ENCODE measurements at places on chromosomes 5 and 9. TPM values are rescaled to one million over a fixed set of nuclear protein-coding genes. Genes with fewer than 3 reads are reported as not detected.

Gene IPPK
- total RNA-seq: 11.7 TPM

Gene GLRA1
- not detected for total RNA-seq

Gene KIF12
- not detected for total RNA-seq

Gene GABRA6
- total RNA-seq: not detected

Gene CFAP90
- total RNA-seq: not detected

Gene CNTNAP3
- 31.8 TPM for total RNA-seq

DNA sequence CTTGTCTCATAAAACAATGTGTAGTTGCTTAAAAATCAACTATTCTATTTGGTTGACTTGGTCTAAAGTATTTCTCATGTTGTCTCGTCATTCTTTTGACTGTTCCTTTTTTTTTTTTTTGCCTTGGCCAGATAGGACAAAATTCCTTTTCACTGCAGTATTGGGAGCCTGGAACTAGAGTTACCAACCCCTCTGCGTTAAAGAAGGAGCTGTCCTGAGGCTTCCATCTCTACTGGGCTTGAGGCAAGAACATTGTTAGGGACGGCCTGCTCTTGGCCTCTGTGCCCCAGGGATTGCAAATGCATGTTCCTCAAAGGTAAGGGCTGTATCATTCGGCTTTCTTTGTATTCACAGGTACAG is 1.4 kb upstream of the NPR2 start:
- DNase-seq: no peak

DNA sequence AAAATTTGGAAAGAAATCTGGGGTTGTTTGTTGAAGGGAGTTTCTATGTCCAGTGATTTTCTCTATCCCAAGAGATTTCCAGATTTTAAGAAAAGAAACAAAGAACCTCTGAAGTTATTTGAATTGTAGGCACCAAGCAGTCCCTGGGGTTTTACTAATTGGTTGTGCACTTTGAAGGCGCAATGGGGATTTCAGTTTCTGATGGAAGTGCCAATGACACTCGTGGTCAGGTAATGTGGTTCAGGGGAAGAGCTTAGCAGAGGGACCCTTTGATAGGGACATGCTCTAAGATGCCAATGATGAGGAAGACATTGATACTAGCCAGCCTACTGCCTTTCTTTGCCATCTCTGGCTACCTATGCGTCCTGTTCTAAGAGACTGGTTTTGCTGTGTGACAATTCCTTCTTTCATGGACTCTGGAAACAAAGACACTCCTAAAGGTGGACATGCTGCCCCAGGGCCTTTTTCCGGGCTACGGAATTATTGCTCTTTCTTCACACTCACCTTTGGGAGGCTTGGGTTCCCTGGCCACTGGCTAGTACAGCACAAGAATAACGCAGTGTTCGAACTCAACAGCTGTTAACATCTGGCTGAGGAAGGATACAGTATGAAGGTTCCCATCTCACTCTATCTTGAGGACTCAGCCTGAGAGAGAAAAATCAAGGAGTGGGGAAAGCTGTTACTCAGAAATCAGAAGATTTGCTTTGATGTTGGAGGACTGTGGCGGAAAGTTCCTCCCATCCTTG is 6.9 kb upstream of the TRAF1 start:
- DNase-seq: no peak

GRCh38 chr5:99187611-99188010 is 258.8 kb upstream of the CHD1 start:
- no peak for DNase-seq

- DNase-seq: no peak
These were observed 56.6 kb downstream of the SLC36A1 start for GRCh38 chr5:151504006-151504405.

DNA sequence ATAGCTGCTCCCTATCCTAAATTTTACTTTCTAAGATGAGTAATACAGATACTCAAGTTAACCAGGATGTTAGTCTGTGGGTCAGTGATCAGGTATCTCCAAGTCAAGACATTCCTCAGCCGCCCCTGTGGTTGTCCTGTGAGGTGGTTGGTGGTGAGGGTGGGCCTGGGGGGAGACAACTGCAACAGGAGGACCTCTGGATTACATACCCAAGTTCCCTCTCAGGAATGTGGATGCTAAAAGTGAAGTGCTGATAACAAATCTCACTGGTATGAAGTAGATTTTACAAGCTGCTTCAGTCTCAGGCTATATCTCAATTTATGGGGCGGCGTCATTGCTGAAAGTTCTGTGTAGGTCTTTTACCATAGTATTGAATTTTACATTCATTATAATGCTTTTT is 38.3 kb downstream of the SLC1A3 start:
- DNase-seq: no peak

GRCh38 chr5:127960270-127960691 is 123.3 kb upstream of the SLC12A2 start:
- DNase-seq: no peak

DNA sequence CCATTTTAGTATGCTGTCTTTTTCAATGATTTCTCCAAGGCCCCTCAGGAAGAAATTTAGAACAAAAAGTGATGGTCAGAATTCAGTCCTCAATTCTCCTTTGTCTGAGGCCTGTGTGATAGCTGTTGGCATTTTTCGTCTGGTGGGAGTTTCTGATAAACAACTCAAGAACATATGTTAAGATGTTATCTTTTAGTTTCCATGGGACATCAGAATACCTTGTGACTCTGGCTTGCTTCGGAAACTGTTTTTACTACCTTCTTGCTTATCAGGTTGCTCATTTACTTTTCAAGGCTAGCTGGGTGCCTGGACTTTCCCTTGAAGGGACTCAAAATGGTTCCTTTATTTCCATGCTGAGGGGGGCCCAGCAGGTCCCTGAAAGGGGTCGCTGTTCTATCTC is 97.2 kb downstream of the INVS start:
- DNase-seq: no peak

DNA sequence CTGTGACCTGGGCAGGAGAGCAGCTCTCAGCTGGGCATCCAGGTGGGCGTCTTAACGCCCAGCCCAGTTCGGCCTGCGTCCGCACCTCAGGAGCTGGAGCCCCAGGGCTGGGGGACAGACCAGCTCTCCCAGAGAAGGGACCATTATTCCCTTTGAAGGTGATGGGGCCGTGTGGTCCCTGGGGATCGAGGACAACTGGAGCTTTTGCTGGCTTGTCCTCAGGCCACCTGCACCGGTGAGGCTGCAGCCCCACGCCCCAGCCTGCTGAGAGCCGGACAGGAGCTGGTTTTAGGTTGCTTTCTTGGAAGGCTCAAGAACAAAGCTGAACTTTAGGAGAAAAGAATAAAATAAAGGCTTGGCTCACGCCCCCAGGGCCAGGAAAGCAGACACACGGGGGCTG is 40.9 kb downstream of the NACC2 start:
- no peak for DNase-seq

DNA sequence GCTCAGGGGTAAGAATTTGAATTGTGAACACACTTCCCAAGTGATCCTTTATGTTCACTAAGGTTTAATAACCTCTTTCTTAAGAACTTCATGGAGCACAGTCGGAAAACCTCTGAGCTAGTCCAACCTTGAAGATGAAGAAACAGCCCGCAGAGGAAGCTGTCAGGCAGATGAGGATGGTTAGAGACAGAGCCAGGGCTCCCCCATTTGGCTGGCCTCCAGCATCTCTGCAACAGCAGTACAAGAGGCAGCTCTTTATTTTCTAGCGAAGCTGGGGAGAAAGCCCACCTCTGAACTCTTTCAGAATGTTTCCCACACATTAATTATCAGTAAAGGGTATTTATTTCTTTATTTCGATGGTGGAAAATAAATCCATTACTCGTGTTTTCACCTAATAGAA is 350.8 kb downstream of the DMRT2 start:
- no peak for DNase-seq

- no peak for DNase-seq
These were observed 76.7 kb upstream of the IFNE start for GRCh38 chr9:21558615-21559401.

- DNase-seq: no peak
These were observed 278.3 kb downstream of the NR2F1-AS1 start for GRCh38 chr5:93302711-93303110.

DNA sequence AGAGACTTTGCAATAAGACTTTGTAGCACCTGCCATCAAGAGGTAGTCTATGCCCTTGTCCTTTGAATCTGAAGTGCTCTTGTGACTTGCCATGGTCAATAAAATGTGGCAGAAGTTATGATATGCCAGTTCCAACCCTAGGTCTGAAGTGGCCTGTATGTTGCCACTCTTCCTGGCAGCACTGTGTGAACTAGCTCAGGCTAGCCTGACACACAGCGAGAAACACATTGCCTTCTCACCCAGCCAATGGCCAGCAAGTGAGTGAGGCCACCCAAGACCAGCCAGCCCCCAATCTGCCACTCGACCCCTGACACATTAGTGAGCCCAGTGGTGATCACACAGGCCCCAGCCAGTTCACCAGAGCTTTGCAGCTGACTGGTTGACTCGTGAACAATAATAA is 52.7 kb upstream of the OSMR start:
- DNase-seq: no peak

DNA sequence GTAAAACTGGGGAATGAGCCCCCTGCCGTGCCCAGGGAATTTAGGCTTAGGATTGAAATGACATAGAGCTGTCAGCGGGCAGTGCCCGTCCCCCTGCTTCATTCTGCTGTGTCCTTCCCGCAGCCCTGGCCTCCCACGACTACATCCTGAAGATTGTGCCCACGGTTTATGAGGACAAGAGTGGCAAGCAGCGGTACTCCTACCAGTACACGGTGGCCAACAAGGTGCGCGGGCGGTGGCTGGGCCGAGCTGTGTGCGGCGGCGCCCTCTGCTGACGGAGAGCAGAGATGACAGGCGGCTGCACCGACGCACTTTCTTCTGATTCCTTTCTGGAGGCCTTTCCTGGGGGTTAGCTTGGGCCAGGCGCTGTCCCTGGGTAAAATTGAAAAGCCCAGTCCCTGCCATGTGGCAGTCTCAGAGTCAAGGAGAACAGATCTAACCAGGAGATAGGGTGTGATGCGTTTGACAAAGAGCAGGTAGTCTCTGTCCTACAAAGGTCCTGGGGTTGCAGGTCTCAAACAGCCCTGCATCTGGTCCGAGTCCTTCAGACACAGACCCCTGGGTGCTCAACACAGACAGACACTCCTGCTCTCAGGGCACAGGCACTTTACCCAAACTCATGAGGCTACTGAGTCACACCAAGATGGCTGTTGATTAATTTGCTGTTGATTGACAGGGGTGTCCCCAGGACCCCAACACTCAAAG is 26.8 kb upstream of the RPL26L1 start:
- DNase-seq: peak; percentile 73

GRCh38 chr5:125012727-125013451 is 266.4 kb upstream of the ZNF608 start:
- DNase-seq: no peak

DNA sequence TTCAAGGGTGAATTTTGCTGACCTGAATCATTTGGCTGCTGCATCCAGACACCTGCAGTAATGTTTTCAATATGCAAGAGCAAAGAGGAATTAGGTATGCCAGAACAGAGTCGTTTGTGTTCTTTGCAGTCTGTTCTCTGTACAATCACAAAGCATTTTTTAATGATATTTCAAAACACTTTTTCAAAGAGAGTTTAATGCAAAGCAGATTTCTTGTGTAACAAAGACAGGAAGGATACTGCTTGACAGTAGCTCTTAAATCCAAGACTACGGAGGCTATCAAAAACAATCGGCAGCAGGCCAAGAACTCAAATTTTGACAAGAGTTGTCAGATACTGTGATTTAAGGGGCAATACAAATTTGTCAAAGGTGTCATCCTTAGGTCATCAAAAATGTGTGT is 341.9 kb downstream of the GADD45G start:
- DNase-seq: no peak

- DNase-seq: peak; percentile 25
These were observed 133.4 kb downstream of the ACTL7B start for GRCh38 chr9:108722396-108722795.

DNA sequence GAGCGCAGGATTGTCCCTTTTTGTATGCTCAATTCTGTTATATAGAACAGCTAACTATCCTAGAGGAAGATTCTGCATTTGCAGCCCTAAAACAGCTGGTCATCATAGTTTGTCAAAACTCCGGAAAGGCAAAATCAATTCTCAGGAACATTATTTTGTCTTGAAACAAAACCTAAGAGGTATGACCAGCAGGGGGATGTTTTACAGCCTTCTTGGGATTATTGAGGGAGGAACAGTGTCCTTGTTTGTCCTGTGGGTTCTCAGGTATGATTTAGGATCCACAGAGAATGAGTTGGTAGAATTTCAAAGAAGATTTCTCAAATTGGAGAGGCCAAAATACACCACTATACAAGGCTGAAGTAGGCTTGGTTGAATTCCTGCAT is 136.4 kb downstream of the ZSWIM6 start:
- no peak for DNase-seq

GRCh38 chr9:16214677-16215352 is 655.7 kb downstream of the BNC2 start:
- no peak for DNase-seq

DNA sequence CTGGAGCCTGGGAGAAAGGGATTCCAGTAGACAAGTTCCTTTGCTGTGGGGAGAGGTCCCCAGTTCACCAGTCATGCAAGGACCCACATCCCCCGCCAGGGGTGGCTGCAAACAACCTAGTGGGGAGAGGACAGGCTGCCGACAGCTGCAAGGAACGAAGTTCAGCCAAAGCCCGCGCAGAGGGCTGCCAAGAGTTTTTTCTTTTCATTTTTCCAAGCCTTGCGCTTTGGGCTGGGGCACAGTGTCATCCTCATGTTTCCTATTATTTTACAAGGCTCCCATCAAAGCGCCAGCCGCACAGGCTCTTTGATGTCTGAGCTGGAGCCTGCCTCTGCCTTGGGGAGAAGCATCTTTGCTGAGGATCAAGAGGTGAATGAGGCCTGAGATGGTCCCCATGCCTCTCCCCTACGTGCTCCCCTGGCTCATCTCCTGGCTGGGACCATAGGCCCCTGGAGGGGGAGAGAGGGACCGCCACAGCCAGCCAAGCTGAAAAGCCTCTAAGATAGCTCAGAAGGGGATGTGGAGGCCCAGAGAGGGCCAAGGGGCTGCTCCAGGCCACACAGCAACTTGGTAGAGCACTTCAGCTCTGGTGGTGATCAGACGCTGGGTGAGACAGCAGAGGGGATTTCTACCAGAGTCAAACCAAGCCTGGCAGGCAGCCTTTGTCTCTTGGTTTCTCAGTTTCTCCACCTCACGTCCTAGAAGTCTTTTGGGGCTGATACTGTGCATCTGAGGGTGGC is 50.4 kb upstream of the SYNPO start:
- no peak for DNase-seq

DNA sequence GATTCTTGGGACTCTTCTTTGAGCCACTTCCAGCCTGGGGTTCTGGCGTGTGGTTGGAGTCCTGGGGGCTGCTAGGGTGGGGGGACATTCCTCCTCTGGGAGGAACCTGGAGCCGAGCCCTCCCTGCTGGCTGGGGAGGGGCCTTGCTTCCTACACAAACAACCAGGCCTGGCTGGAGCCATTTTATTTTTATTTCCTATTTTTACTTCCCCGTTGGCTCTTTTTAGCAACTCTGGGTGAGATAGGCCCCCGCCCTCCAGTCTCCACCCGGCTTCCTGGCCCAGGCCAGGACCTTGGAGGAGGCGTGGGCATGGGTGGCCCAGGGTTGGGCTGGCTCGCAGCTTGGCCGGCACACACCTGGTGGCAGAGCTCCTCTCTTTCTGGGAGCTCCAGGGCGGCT is 15.1 kb downstream of the RXRA start:
- DNase-seq: no peak

DNA sequence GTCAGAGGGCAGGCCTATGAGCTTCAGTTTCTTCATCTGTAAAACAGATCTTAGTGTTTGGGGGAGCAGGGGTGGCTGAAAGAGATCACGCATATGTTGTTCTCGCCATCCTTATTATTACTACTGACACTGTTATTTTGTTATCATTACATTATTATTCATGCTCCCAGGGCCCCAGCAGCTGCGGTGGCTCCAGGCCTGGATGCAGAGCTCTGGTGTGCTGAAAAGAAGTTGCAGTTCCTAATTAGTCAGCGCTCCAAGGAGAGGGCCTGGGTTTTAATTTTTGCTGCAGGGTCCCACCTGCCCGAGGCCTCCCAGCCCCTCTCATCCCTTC is 19.5 kb downstream of the CXXC5 start:
- no peak for DNase-seq
